ENCODE measurements at places on chromosomes 12 and 14.

DNA sequence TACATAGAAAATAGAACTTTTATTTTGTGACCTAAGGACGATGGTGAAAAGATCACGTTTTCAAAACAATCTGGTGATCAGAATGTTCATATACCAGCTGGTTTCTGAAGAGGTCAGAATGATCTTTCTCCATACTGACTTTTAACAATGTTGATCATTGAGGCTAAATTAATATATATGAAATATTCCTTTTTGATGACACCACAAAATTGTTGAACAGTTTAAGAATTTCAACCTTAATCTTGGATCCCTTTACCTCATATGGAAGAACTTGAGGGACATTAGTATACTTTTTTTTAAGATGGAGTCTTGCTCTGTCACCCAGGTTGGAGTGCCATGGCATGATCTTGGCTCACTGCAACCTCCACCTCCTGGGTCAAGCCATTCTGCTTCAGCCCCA, 2.8 kb upstream of the REP15 start:
- no peak for ATAC-seq

DNA sequence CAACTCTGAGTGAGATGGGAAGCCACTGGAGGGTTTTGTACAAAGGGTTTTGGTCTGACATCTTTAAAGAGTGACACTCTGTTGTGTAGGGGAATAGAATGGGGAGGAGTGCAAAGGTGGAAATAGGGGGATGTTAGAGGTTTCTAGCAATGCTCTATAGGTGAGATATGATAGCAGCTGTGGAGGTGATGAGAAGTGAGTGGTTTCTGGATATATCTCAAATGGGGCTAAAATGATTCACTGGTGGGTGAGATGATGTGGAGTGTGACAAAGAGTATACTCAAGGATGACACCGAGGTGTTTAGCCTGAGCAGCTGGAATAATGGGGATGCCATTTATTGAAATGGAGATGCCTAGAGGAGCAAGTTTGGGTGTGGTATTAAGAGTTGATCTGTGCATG, 426.4 kb downstream of the PCNX1 start:
- ATAC-seq: no peak

- no peak for ATAC-seq
Observed at GRCh38 chr12:8780389-8780788, 42.0 kb upstream of the A2ML1 start.

GRCh38 chr14:69153152-69153872, 393 bp upstream of the DCAF5 start:
- ATAC-seq: peak; percentile 97

DNA sequence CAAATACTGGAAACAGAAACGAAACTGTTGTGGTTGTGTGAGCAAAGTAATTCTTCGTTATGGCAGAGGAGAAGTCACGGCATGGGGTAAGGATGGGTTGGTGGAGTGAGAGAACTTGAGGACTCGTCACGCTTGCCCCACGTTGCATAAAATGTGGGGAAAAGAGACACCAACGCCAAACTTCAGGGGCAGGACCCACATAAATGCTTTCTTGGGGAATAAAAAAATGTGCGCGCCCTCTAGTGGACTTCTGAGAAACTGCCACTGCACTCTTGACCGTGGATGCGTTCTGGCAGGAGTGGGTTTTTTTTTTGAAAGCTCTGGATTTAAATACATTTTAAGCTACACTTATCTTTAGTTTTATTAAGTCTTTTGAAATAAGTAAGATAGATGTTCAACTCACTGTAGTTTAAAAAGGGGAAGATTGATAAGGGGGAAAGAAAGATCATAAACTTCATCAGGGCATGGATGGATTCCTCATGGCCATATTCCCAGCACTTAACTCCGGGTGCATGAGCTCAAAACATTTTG, 4.1 kb upstream of the IGF1 start:
- peak; percentile 51 for ATAC-seq

- no peak for ATAC-seq
Observed at GRCh38 chr12:76190299-76190698, 105.8 kb upstream of the NAP1L1 start.

GRCh38 chr12:26846416-26846815, 13.4 kb upstream of the ITPR2 start:
- no peak for ATAC-seq
